ENCODE measurements at places on chromosomes 3 and 15. TPM values are rescaled to one million over a fixed set of nuclear protein-coding genes. Genes with fewer than 3 reads are reported as not detected.

The BRK1 gene
- total RNA-seq = 99.4 TPM

The LMAN1L gene
- not detected for total RNA-seq

The GPR62 gene
- 0.46 TPM for total RNA-seq

The IL12A gene
- 1.4 TPM for total RNA-seq

The DYNLT2B gene
- 41.8 TPM for total RNA-seq

The DVL3 gene
- total RNA-seq = 39.4 TPM

The GPR87 gene
- total RNA-seq = not detected

The LRRC49 gene
- 133 TPM for total RNA-seq

The PPM1M gene
- 7.4 TPM for total RNA-seq

The RYR3 gene
- total RNA-seq = 23.1 TPM

The MYH15 gene
- 1.2 TPM for total RNA-seq

The POLQ gene
- total RNA-seq = 2.5 TPM

Data from diencephalon (tissue), 1 donor.